ENCODE measurements at places on chromosomes 7 and 10.

DNA sequence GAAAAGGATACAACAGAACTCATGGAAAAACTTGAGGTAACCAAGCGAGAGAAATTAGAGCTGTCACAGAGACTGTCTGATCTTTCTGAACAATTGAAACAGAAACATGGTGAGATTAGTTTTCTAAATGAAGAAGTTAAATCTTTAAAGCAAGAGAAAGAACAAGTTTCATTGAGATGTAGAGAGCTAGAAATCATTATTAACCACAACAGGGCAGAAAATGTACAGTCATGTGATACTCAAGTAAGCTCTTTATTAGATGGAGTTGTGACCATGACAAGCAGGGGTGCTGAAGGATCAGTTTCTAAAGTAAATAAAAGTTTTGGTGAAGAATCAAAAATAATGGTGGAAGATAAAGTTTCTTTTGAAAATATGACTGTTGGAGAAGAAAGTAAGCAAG is 62.1 kb downstream of the AKAP9 start:
- DNase-seq = no peak

DNA sequence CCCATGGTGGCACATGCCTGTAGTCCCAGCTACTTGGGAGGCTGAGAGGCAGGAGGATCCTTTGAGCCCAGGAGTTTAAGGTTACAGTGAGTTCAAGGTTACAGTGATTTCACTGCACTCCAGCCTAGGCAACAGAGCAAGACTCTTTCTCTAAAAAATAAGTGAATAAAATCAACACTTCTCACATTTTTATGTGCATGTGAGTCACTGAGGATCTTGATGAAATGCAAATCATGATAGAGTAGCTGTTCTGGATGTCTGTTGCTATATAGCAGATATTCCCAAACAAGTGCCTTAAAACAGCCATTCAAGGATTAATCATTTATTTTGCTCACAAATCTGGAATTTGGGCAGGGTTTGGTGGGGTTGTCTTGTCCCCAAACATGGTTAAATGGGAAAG is 62.3 kb upstream of the ARHGAP12 start:
- no peak for DNase-seq

- no peak for DNase-seq
These were observed 61.9 kb upstream of the NKX6-2 start for GRCh38 chr10:132847856-132848255.

GRCh38 chr7:11513460-11513859 is 318.5 kb downstream of the THSD7A start:
- no peak for DNase-seq

DNA sequence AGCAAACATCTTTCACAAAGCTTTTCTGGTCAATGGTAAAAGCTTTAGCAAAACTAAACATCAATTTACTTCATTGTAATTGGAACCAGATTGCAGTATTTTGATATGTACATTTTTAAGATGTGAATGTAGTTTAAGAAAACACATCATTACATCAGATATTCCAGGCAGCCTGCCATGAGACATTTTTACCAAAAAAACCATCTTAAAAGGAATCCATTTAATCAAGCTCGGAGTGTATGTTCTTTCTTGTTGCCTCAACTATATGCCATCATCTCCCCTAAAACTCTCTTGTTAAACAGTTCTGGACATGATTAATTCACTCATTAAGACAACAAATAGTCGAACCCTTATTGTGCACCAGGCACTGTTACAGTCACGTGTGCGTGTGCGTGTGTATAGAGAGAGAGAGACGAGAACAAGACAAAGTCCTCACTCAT is 97.5 kb downstream of the UBE2H start:
- DNase-seq = no peak

DNA sequence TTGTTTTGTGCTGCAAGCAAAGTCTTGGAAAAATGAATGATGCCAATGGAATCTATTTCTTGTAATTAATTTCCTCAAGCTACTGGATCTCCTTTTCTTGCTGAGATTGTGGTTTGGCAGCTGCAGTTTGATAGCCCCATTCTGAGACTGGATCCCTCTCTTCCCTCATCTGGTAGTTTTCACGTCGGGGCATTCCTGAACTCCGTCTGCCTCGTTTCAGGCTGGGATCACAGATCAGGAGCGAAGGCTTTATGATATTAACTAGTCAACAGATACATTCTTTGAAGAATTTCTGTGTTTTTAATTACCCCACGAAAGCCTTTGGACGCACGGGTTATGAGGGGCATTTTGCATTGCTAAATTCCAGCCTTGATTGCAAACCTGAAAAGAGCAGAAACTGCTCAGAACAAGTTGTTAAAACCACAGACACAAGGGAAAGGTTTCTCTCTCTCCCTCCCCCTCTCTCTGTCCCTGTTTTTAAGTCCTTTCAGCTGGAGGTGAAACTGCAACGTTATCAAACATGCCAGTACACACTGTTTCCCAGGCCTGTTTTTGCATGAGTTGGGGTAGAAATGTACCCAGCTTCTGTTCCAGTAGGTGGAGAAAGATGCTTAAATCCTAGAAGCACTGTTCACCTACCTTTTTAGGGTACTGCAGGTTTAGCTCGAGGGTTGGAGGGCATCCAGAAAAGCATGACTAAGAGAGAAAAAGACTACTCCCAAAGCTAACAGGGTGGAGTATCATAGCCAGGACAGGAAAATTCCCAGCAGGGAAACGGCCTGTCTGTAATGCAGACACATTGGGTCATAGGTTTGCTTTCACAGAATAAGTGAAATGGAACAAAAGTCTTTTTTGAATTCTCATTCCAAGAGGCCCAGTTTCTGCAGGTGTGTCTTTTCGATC is 124.3 kb downstream of the CUX1 start:
- DNase-seq = no peak

DNA sequence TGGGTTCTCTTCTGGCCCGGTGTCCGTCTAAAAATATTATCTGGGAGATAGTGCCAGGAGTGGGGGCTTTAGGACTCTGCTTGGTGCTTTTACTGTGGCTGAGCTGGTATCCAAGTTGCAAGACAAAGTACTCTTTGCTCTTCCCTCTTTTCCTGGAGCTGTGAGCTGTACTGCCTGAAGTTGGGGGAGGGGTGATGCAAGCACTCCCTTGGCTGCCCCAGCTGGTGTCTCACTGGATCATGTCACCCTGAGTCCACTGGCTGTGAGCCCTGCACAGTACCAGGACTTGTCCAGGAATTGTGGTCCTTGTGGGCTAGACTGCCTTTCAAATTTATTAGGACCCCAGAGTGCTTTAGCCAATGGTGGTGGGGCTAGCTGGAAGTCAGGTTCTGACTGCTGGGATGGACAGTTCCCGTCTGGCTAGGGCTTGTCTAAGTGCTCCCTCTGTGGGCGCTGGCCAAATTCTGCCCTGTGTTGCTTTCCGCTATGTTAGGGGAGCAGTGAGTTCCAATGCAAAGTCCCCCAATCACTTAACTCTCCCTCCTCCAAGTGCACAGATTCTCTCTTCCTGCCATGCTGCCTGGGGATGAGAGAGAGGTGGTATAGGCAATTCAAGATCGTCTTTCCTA is 13.1 kb downstream of the CC2D2B start:
- no peak for DNase-seq

DNA sequence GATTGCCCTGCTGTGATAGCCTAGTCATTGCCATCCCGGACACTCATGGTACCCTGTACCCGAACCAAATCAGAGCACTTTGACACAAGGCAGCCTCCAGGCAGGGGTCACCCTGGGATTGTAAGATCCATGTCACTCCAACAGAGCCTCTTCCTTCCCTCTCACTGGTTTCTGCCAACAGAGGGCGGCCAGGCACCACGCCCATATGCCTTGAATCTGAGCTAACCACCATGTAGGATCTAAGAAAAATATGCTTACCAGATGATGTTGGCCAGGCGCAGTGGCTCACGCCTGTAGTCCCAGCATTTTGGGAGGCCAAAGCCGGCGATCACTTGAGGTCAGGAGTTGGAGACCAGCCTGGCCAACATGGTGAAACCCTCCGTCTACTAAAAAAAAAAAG is 389.2 kb upstream of the KLF6 start:
- no peak for DNase-seq

- DNase-seq = no peak
These were observed 19.9 kb downstream of the VPS41 start for GRCh38 chr7:38889079-38889478.

DNA sequence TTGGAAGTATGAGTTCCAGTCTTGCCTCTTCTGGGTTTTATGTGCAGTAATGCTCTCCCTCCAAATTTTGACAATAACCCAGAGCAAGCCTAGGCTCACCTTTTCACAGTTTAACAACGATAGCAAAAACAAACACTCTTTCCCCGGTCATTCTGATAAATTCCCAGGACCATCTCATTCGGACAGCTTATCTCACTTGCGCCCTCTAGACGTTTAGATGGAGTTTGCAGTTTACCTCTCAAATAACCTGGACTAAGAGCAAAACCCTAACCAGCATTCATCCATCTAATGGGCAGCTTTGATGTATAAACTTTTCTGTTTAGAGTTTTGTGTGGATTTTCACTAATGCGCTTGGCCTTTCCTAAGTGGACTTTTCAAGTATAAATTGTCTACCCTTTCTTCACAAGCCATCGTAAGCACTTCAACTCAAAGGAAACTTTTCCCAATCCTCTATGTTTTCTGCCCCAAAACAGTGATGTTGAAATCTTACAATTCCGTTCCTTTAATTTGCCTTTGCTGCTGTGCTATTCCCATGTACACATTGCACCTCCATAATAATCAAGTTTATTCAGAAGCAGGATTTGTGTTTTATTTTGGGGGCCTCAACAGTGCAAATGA is 114.9 kb downstream of the HDAC9 start:
- DNase-seq = no peak

DNA sequence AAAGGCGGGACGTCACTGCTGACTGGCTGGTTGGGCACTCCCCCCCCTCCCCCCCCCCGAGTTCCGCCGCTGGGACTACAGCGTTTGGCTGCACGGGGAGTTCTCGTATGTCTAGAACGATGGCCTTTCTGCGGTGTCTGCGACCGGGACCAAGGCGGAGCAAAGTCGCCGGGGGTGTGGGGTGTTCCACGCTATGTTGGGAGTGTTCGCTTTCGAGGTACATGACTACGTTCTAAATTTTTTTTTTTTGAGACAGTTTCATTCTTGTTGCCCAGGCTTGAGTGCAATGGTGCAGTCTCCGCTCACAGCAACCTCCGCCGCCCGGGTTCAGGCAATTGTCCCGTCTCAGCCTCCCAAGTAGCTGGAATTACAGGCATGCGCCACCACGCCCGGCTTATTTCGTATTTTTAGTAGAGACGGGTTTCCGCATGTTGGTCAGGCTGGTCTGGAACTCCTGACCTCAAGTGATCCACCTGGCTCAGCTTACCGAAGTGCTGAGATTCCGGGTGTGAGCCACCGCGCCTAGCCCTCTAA is 573 bp upstream of the IDI1 start:
- no peak for DNase-seq

DNA sequence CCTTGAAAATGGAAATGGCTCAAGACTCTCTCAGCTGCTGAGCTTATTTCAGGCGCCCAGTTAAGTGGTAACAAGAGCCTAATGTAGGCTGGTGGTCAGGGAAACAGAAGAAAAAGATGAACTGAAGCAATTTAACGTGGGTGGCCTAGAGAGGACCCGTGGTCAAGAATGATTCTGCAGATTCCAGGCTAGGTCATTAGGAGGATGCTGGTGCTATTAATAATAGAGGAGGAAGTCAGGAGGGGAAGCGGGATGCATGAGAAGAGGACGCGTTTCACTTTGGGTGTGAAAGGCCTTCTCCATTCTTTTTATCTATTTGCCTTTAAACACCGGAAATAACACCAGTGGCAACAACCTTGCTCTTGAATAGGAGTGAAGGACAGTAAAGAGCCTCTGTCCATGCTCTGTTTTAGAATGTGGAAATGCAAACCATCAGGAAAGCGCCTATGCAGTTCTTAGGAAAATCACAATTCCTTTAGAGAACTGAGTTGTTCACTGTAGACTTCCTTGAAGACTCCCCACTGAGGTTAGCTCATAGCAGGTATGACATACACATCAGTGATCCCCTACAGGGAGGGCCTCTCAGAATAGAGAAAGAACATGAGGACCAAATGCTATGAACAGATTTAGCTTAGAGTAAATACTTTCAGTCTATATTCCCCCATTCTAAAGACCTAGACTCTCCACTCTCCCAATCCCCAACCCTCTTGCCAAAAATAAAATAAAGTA is 8.6 kb downstream of the LIPA start:
- DNase-seq = no peak

- DNase-seq = no peak
These were observed 18.5 kb upstream of the C10orf67 start for GRCh38 chr10:23362879-23363792.

DNA sequence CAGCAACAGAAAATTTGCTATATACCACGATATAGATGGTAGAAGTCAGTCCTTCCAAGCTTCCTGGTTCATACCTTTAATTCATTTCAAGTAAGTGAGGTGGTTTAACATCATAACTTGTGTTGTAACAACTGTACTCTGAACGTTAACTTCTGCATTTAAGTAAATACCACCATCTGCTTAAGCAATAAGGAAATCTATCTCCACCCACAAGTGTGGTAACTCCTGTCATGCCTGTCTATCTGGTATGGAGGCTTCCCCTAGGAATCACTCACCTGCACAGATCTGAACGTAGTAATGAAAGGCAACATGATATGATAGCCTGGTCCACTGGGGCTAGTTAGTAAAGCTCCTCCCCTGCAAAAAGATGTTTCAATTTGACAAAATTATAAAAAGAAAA is 2.3 kb downstream of the ERLIN1 start:
- DNase-seq = no peak

- no peak for DNase-seq
These were observed 364.6 kb upstream of the PODXL start for GRCh38 chr7:131921016-131921415.

GRCh38 chr7:130986261-130986690 is 252.3 kb upstream of the KLF14 start:
- no peak for DNase-seq

- DNase-seq = peak; percentile 84
These were observed 83.7 kb upstream of the EFCAB10 start for GRCh38 chr7:105664816-105665525.

DNA sequence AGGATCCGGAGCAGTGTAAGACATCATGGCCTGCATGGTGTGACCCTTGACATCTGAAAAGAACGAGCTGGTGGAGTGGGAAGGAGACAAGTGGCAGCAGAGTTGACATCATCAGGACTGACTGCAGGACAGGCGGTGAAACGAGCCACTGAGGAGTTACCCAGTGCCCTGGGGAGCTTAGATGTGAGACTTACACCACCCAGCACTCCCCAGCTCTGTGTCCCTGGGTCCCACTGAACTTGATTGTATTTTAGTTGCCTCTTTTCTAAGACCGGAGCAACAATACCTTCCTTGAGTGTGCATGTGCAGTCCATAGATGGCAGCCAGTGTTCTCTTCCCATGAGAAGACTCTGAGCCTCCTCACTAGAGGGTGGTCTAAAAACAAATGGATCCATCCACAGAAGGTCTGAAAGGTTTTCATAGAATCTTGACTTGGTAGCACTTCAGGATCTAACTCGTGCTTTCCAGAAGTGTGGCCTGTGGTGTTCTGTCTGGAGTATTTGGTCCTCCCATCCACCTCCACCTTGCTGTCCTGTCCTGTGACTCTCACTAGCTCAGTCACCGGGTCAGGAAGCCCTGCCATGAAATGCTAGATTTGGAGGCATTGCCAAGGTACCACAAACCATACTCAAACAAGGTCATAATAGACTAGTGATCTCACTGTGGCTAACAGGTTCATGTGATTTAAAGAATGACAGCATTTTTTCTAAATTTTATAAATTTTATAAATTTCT is 59.0 kb downstream of the IKZF1 start:
- no peak for DNase-seq
